ENCODE measurements at places on chromosomes 5 and 9. TPM values are rescaled to one million over a fixed set of nuclear protein-coding genes. Genes with fewer than 3 reads are reported as not detected.

SEMA5A gene
- total RNA-seq: 4.7 TPM

PCDHB5 gene
- total RNA-seq: 0.07 TPM

EGFL7 gene
- total RNA-seq: 77.2 TPM

GPRIN1 gene
- 2.0 TPM for total RNA-seq

PDLIM4 gene
- not detected for total RNA-seq

FGFR4 gene
- 2.4 TPM for total RNA-seq

FSD1L gene
- total RNA-seq: 6.2 TPM

OR2K2 gene
- total RNA-seq: not detected

TAF7 gene
- total RNA-seq: 130 TPM

HTR1A gene
- total RNA-seq: not detected

SOX30 gene
- total RNA-seq: not detected

PAXX gene
- 35.4 TPM for total RNA-seq

DMRTA1 gene
- total RNA-seq: 1.4 TPM

TOPORS gene
- 18.7 TPM for total RNA-seq

BARHL1 gene
- not detected for total RNA-seq

CDKN2B-AS1 gene
- not detected for total RNA-seq

BAG1 gene
- total RNA-seq: 33.3 TPM

RNF44 gene
- 21.6 TPM for total RNA-seq

CDH9 gene
- total RNA-seq: not detected

AGXT2 gene
- total RNA-seq: not detected

DNA sequence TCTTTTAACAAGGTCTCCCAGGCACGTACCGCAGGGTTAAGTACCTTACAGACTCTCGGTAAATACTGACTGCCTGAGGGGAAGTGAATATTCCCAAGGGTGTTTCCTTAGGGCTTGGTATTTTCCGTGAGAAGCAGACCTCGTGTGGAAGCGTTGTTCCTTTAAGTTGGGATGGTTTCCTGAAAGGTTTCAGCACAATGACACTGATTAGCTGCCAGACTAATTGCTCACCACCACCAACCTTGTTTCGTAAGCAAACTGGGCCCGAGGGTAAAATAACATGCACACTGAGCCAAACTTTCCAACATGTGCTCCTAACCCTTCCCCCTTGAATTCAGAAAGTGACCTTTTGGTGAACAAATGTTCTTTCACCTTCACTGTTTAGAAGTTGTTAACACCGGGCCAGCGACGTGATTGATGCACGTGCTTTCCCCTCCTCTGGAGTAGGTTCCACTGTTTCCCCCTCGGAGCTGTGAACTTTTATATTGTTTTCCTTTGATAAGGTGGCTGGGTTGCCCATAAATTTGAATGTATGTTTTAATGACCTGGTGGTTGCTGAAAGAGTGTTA is 128.1 kb upstream of the RPS23 start:
- DNase-seq: no peak

GRCh38 chr5:107478068-107478641 is 192.6 kb downstream of the EFNA5 start:
- no peak for DNase-seq

GRCh38 chr9:102855641-102856040 is 139.5 kb upstream of the CYLC2 start:
- no peak for DNase-seq

GRCh38 chr9:114203410-114204140 is 48.2 kb downstream of the COL27A1 start:
- DNase-seq: no peak

DNA sequence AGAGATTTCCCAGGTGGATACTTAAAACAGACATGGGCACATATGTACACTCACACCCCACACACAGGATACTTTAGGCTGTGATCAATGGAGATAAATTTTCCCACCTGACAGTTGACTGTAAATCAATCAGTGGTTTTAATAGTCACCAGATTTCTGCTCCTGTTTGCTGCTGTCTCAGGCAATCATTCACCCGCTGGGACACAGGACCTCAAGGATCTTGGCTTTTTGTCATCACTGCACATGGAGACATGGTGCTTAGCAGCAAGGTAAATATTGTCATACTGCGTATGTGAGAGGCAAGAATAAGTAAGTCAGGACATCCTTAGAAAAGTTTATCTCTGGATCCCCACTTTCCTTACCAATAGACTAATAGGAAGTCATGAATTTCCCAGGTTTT is 60.8 kb upstream of the KLF9 start:
- DNase-seq: no peak

- no peak for DNase-seq
Measured at GRCh38 chr5:9774472-9775079, 144.4 kb upstream of the TAS2R1 start.

DNA sequence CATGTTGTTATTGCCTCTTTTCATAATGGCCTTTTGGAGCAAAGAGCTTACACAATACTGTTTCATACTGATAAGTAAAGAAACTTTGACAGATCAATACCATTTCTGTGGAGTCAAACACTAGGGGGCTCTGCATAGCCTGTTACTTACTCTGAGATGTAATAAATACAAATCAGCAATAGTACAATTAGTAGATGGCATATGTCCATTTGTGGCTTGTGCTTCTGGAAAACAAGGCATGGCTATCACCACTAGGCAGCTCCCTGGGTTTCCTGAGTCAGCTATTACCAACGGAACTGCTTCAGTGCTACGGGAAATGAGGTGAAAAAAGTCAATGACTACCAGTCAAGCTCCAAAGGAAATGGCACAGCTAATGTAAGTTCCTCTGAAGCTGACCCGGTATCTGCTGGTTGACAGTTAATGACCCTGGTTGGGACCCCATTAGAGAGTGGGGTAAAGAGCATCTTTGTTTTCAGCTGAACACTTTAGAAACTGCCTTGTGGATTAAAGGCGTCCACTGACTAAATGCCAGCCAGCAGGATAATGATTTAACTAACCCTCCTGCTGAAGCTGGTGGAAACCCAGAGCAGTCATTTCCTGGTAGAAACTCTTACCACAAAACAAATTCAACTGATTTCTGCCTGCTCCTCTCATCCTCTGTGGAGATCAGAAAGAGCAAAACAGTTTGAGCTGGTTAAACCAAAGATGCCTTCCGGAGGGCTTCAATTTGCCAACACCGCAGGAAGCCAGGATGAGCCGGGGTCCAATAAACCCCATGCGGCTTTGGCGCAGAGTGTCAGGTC is 69.0 kb upstream of the FAM169A start:
- no peak for DNase-seq

- no peak for DNase-seq
Measured at GRCh38 chr5:144017119-144017518, 153.3 kb downstream of the YIPF5 start.

DNA sequence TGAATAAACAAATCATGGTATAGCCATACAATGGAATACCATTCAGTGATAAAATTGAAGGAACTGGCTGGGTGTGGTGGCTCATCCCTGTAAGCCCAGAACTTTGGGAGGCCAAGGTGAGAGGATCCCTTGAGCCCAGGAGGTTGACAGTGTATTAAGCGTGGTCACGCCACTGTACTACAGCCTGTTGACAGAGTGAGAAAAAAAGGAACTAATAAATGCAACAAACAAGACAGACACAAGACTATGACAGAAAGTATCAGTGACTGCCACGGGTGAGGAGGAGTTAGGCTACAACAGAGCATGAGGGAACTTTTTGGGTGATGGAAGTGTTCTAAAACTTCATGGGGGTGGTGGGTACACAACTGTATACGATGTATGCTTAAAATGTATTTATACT is 2.2 kb downstream of the FNIP1 start:
- no peak for DNase-seq

GRCh38 chr9:98584059-98584458 is 124.7 kb downstream of the GABBR2 start:
- DNase-seq: no peak

- no peak for DNase-seq
Measured at GRCh38 chr9:98488571-98489312, 220.0 kb downstream of the GABBR2 start.

DNA sequence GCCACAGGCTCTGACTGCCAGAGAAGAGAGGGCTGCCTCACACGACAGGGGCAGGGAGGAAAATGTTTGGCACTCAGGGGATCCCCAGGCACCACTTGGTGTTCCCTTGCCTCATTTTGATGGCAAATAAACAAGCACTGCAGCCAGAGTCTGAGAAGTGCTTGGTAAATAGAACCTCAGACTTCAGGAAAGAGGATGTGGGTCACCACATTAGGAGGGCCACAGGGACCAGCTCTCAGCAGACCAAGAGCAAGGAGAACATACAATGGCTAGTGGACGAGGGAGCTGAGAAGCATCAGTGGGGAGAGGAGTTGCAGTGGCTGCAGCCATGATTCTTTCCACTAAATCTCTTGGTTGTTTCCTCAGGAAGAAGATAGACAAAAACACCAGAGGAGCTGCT is 413.9 kb downstream of the GADD45G start:
- no peak for DNase-seq

GRCh38 chr9:133149130-133150015 is 14.3 kb downstream of the GBGT1 start:
- peak; percentile 89 for DNase-seq

GRCh38 chr9:214648-215493 is at the start of gene DOCK8:
Gene DOCK8, plus strand, starts transcription at chr9:214865. Its CDS starts 112 bp downstream, at chr9:214977.
- DNase-seq: peak; percentile 12

DNA sequence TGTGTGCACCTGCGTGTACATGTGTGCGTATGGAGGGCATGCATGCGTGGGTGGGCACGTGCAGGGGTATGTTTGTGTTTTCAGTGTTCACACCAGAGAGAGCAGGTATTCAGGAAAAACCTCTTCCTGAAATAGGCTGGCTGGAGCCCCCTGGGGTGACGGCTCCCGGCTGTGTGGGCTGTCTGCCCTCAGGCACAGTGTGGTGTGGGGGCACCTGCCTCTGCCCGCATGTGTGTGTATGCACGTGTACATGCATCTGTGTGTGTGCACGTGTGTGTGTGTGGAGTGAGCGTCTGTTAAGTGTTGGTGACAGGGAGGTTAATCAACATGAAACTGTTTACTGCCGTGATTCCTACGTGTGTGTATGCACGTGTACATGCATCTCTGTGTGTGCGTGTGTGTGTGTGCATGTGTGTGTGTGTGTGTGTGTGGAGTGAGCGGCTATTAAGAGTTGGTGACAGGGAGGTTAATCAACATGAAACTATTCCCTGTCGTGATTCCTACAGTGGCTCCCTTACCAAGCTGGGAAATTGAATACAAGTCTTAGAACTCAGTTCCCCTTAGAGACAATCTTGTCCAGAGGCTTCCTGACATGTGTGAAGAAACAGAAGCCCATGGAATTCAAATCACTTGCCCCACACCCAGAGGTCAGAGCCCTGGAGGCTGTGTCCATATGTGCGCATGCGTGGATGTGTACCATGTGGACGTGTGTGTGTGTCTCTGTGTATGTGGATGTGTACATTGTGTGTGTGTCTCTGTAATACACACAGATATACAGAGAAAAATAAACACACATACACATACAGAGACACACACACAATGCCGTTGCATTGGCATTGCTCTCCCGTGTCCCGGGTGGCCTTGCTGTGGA is 372.4 kb upstream of the IRX4 start:
- no peak for DNase-seq

DNA sequence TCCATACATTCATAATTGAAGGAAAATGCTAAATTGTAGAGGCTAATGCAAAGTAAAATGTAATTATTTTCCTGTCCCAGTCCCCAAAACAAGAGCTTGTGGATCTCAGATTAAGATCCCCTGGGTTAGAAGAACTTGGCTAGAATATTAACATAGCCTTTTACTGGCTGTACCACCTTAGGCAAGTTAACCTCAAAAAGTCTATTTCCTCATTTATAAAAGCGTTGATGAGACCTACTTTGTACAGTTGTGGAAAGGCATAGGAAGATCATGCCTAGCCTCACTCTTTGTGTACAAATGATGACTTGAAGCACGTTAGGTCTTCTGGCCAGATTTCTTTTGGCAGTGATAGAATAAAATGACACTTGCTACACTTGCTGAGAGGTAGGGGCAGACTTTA is 97.2 kb downstream of the F2RL2 start:
- no peak for DNase-seq

DNA sequence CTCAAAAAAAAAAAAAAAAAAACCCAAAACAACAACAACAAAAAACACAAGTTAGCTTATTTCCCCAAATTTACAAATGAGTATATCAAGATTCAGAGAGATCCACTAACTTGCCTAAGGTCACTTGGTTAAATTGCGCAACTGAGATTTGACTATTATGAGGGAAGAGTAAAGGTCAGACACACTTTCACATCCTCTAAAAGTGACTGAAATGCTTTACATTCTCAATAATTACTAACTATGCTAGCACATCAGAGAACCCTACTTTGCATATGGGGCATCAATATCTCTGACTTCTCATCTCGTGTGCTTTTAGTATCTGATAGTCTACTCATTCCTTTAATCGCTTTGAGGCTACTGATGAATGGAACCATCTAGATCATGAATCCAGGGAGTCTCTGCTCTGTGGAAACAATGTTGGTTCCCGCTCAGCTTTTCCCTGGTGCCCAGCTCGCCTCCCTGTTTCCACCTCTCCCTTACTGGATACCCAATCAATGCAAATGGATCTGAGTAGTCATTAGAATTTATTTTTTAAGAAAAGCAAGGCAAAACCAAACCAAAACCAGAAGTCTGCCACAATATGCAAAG is 182.1 kb upstream of the TRIM32 start:
- DNase-seq: no peak

DNA sequence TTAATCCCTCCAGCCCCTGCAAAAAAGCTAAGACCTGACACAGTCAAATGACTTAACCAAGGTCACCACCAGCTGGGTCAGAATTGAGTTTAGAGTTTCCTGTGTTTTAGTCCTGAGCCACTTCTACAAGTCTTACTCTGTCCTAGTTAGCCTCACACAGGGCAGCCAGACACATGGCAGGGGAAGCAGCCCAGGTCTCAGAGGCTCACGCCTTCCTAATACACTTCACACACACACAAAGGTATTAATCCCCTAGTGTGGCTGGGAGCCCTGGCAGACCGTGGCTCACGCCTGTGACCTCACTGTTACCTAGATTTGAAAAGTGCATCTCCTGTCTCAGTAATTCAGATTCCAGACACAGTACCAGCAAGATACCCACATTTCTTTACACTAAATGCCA is 77.4 kb upstream of the WWC1 start:
- no peak for DNase-seq

DNA sequence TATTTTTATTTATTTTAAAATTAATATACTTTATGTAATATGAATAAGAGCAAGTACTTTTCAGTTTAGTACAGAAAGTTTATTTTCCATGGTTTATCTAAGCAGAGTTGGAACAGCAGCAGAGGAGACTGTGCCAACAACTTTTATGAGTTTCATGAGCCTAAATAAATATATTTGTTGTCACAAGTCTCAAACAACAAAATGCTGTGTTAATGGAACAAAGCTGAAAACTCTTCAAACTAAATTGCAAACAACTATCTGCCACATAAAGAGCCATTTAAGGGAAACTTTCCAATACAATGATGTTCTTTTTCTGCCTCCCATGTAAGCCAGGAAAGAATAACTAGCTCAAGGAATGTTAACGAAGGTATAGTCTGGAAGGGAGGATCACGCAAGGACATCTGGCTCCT is 96.1 kb downstream of the FBN2 start:
- DNase-seq: no peak

- DNase-seq: peak; percentile 3
Measured at GRCh38 chr5:115770466-115770865, 46.0 kb downstream of the CDO1 start.

- DNase-seq: no peak
Measured at GRCh38 chr9:120545701-120546550, 34.0 kb downstream of the CDK5RAP2 start.

- no peak for DNase-seq
Measured at GRCh38 chr5:164002628-164003027, 497.2 kb downstream of the MAT2B start.

- no peak for DNase-seq
Measured at GRCh38 chr5:40238066-40238745, 441.5 kb upstream of the PTGER4 start.

- no peak for DNase-seq
Measured at GRCh38 chr5:75707911-75708509, 9.2 kb downstream of the POC5 start.

- peak; percentile 62 for DNase-seq
Measured at GRCh38 chr9:2570615-2571479, 50.7 kb upstream of the VLDLR start.
